Activated CD8-positive, alpha-beta T cell treated with anti-CD3 and anti-CD28 coated beads, Interleukin-2, amount 10 ng/mL, durations not matched to agents 7 days and 5 days (primary cell): ENCODE measurements at places on chromosomes 11 and 22. TPM values are rescaled to one million over a fixed set of nuclear protein-coding genes. Genes with fewer than 3 reads are reported as not detected.

DNA sequence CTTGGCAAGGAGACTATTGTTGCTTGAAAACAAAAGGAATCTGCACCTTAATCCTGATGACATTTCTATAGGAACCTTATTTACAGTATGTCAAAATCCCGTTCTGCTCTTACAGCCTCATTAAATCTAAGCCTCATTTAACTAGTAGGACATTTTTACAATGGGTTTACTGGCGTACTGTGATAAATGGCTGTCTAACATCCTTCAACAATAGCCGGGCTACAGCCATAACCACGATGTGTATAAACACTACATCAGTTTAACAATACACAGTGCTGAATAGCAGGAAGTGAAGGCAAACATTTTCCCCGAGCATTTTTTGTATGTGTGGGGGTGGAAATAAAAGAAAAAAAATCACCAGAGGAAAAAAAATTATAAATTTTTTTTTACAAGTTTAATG is 131.2 kb downstream of the ARL14EP start:
- H3K36me3 ChIP-seq = no peaks in the 10 kb centered on the region
- no peak overlapping the region for H3K27ac ChIP-seq
- peaks cover 2% of the 10 kb centered on the region for H3K27me3 ChIP-seq
- DNase-seq = no peak

- no peak overlapping the region for H3K27ac ChIP-seq
- no peak for DNase-seq
- no peaks in the 10 kb centered on the region for H3K36me3 ChIP-seq
- no peak overlapping the region for H3K4me3 ChIP-seq
- no peaks in the 10 kb centered on the region for H3K4me1 ChIP-seq
Observed at GRCh38 chr11:31877083-31877482, 66.0 kb upstream of the PAX6 start.

DNA sequence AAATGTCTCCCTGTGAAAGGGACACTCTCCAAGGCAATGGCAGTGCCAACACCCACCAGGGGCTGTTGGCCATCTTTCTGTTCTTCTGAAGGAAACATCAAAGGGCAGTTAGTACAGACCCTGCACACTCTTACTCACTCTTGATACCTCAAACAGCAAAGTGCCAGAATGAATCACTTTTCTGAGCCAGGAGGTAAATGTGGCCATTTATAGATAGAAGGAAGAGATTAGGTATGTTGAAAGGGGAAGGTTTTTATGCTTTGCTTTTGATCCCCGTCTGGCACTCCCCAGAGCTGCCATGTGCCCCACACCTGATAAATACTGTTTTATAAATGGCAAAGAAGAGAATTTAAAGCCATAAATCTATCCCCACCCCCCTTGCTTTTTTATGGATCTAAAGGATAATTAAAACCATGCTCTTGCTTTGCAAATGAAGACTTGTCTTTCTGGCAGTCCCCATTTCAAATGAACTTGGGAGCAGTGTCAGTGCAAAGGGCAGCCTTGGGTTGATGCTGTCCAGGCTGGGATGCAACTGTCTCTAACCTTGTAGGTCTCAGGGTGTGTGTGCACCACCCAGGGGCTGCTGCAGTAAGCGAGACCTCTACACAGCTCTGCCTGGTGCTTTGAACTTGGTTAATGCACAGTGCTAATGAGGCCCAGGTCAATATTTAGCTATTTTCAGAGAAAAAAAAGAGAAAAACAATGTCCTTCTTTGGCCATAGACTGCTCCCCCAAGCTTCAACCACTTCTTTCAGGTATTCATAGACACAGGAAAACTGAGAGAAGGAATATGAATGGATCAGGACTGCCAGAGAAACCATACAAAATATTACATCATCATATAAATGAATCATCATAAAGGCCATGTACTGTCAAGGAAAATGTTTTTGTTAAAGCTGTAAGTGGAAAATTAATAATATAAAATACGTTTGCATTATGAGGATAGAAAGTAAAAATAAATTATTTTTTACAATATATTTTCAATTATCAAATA is 207.5 kb downstream of the ETS1 start:
- peaks cover 34% of the 10 kb centered on the region for H3K4me1 ChIP-seq
- H3K27me3 ChIP-seq = no peaks in the 10 kb centered on the region
- H3K4me3 ChIP-seq = no peak overlapping the region

GRCh38 chr11:125165111-125165842 is 726 bp downstream of the PKNOX2 start:
- peaks cover 74% of the 10 kb centered on the region for H3K27me3 ChIP-seq
- H3K36me3 ChIP-seq = peaks cover 1% of the 10 kb centered on the region
- DNase-seq = no peak
- H3K4me3 ChIP-seq = peak overlapping the region; percentile 64
- peaks cover 24% of the 10 kb centered on the region for H3K4me1 ChIP-seq

- DNase-seq = no peak
- no peak overlapping the region for H3K4me3 ChIP-seq
- no peak overlapping the region for H3K27ac ChIP-seq
- H3K4me1 ChIP-seq = no peaks in the 10 kb centered on the region
- H3K36me3 ChIP-seq = no peaks in the 10 kb centered on the region
- H3K27me3 ChIP-seq = no peaks in the 10 kb centered on the region
Observed at GRCh38 chr11:103850419-103851165, 185.8 kb upstream of the DDI1 start.

GRCh38 chr11:43532041-43532440 is 148.5 kb upstream of the HSD17B12 start:
- H3K4me1 ChIP-seq = no peaks in the 10 kb centered on the region
- H3K4me3 ChIP-seq = no peak overlapping the region
- H3K27ac ChIP-seq = no peak overlapping the region
- H3K27me3 ChIP-seq = peaks cover 6% of the 10 kb centered on the region
- no peak for DNase-seq
- H3K36me3 ChIP-seq = no peaks in the 10 kb centered on the region

GRCh38 chr11:120400564-120401364 is 64.6 kb downstream of the ARHGEF12 start:
- H3K36me3 ChIP-seq = no peaks in the 10 kb centered on the region
- H3K4me1 ChIP-seq = no peaks in the 10 kb centered on the region
- no peak overlapping the region for H3K27ac ChIP-seq

DNA sequence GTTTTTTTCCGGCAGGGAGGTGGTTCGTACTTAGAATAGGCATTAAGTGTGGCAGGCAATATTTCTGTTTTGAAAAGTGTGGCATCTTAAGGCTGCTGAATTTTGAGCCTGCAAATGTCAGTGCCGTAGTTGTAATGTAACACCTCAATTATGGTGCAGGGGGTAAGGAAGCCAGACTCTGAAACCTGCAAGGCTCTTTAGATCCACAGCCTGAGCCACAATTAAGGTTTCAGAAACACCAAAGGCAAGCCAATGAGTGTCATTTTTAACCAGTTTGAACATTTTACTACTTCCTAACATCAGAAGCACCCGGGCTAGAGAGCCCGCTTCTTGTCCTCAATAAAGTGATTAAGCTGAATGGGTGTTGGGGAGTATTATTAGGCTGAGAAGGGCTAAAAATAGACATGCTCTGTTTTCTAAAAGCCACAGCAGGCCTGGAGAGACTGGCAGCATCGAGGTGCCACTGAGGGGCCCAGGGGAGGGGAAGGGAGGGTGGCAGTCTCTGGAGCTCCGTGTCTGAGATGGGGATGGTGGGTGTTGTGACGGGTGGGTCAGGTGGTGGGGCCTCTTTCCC is 113.4 kb downstream of the ZBTB16 start:
- peak overlapping the region; percentile 89 for H3K27ac ChIP-seq
- H3K36me3 ChIP-seq = peaks cover 16% of the 10 kb centered on the region
- DNase-seq = peak; percentile 59
- peak overlapping the region; percentile 47 for H3K4me3 ChIP-seq
- peaks cover 82% of the 10 kb centered on the region for H3K4me1 ChIP-seq
- H3K27me3 ChIP-seq = no peaks in the 10 kb centered on the region

DNA sequence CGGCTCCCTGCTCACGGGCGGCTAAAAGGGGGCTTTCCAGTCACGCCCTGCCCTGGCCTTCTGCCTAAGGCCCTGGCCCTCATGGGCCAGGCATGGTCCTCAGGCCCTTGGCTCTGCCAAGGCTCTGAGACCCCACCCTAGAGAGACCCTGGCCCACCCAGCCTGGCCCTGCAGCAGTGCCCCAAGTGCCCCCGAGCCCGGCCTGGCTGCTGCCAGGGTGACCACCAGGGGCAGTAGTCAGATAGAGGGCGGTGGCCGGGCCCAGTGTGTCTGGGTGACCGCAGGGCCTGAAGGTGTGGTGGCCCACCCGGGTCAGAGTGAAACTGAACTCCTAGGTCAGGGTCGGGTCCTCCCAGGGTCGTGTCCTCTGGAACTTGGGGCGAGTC is 29.4 kb upstream of the CCDC188 start:
- no peaks in the 10 kb centered on the region for H3K36me3 ChIP-seq
- DNase-seq = no peak
- H3K27me3 ChIP-seq = no peaks in the 10 kb centered on the region
- no peaks in the 10 kb centered on the region for H3K4me1 ChIP-seq

- H3K36me3 ChIP-seq = peaks cover 70% of the 10 kb centered on the region
- H3K4me3 ChIP-seq = peak overlapping the region; percentile 87
- H3K4me1 ChIP-seq = peaks cover 83% of the 10 kb centered on the region
- no peaks in the 10 kb centered on the region for H3K27me3 ChIP-seq
Observed at GRCh38 chr11:65430406-65431217, 8.0 kb downstream of the NEAT1 start.

DNA sequence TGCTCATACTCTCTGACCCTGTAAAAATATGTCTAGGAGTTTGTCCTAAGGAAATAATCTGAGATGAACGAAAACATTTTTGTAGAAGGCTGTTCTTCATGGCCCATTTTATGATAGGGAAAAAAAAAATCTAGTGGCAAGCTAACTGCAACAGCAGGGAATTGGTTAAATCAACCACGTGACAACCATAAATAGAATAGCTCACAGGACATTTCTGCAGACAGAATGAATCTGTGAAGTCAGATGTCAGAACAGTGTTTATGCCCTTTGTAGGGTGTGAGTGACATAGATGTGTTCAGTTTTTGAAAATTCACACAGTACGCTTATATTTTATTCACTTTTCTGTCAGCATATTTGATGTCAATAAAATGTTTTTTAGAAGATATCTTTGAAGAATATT is 16.1 kb downstream of the ARHGAP1 start:
- H3K27me3 ChIP-seq = no peaks in the 10 kb centered on the region
- H3K27ac ChIP-seq = no peak overlapping the region
- H3K36me3 ChIP-seq = peaks cover 35% of the 10 kb centered on the region
- no peak overlapping the region for H3K4me3 ChIP-seq
- no peak for DNase-seq

DNA sequence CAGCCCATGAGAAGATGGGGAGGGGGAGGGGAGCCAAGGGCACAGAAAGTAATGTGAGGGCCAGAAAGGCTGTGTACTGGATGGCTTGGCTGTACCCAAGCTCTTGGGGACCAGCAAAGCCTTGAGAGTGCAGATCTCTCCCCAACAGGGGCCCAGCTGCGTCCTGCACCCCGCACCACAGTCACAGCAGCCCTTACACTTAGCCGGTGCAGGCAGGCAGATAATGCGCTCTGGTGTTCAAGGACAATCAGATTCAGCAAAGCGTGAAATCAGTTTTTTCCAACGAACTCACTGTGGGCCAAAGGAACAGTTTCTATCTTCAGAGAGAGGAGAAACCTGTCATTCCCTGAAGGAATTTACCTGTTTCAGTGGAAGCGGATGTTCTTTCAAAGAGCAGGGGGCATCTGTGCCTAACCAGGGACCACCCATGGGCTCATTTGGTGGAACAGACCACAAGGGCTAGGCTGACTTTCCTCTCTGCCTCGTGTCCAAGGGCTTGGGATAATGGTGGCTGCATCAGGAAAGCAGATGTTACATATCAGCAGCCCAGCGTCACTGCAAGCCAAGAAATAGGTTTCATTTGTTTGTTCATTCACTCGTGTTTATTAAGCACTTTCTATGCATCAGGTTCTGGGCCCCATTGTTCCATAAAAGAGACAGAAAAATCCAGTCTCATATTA is 81.2 kb upstream of the SPON1 start:
- no peak for DNase-seq
- H3K27ac ChIP-seq = no peak overlapping the region
- peaks cover 4% of the 10 kb centered on the region for H3K4me1 ChIP-seq

DNA sequence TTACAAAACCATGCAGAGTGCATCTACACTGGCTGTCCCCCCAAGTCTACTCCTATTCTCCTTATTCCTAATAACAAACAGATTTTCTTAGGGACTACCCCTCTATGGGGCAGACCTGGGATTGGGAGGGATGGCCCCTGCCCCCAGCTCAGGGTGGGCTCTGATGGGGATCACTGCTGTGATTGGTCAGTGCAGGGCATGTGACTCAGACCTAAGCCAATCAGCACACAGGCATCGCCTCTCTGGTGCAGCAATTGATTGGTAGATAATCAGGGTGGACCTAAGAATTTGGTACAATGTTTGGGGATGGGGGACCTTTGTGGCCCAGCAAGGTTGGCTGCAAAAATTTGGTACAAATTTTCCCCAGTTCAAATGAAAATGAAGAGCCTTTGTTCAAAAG is 57.2 kb upstream of the SHANK2 start:
- H3K4me1 ChIP-seq = no peaks in the 10 kb centered on the region
- no peaks in the 10 kb centered on the region for H3K27me3 ChIP-seq
- DNase-seq = no peak
- H3K27ac ChIP-seq = no peak overlapping the region
- no peaks in the 10 kb centered on the region for H3K36me3 ChIP-seq
- H3K4me3 ChIP-seq = no peak overlapping the region

- no peaks in the 10 kb centered on the region for H3K27me3 ChIP-seq
- no peak for DNase-seq
- peaks cover 45% of the 10 kb centered on the region for H3K4me1 ChIP-seq
- peak overlapping the region; percentile 12 for H3K27ac ChIP-seq
- H3K36me3 ChIP-seq = peaks cover 90% of the 10 kb centered on the region
Observed at GRCh38 chr11:93732237-93732892, 8.9 kb downstream of the TAF1D start.

DNA sequence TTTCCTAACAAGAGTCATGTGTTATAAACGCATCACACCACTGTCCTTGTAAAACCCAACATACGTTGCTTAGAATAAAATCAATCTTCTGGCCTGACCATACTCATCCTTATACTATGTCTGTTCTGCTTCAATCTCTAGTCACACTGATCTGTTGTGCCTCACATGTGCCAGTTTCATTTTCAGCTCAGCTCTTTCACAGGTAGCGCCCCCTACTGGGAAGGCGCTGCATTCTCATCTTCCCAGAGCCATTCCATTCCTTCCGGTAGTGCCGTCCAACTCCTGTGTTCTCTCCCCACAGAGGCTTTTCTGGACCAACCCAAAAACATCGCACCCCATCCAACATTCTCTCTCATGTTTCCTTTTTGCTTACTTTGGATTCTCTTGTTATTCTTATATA is 22.2 kb downstream of the CASP5 start:
- no peaks in the 10 kb centered on the region for H3K36me3 ChIP-seq
- no peak overlapping the region for H3K4me3 ChIP-seq
- no peak overlapping the region for H3K27ac ChIP-seq
- peaks cover 4% of the 10 kb centered on the region for H3K4me1 ChIP-seq
- no peaks in the 10 kb centered on the region for H3K27me3 ChIP-seq
- peak; percentile 58 for DNase-seq

DNA sequence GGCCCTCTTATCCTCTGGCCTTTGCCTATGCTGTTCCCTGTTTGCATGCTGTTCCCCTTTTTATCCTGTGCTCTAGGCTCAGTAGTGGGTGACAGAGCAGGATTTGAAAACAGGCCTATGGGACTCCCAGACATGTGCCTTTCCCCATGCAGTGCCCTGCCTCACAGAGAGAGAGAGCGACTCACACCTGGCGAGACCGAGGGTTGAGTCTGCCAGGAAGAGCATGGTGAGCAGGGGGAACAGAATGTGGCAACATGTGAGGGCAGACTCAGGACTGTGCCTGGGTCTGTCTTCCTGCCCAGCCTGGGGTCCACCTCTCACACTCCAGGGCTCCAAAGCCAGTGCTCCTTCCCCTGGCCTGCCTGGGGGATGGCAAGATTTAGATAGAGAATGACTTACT is 75.0 kb downstream of the NFAM1 start:
- H3K36me3 ChIP-seq = no peaks in the 10 kb centered on the region
- no peak overlapping the region for H3K4me3 ChIP-seq
- H3K27ac ChIP-seq = no peak overlapping the region
- DNase-seq = no peak
- H3K4me1 ChIP-seq = no peaks in the 10 kb centered on the region

Gene ACTN3
- not detected for total RNA-seq

Gene OR4A16
- total RNA-seq = not detected

Gene KCNJ5
- total RNA-seq = not detected

Gene TRIM49B
- total RNA-seq = not detected
